Left lung (tissue), 14 donors: ENCODE measurements at places on chromosomes 11 and 22.
A peak's percentile ranks its signal among the peaks of the same experiment; 100 is the strongest.

- H3K27ac ChIP-seq: no peak overlapping the region
- no peaks in the 10 kb centered on the region for H3K27me3 ChIP-seq
- no peak overlapping the region for H3K4me3 ChIP-seq
- H3K4me1 ChIP-seq: no peaks in the 10 kb centered on the region
- H3K36me3 ChIP-seq: no peaks in the 10 kb centered on the region
- no peak for DNase-seq
Measured at GRCh38 chr11:132691848-132692550, 840.3 kb downstream of the OPCML start.

GRCh38 chr11:98455500-98456307 lies 565.0 kb upstream of the CNTN5 start:
- H3K4me3 ChIP-seq: no peak overlapping the region
- no peaks in the 10 kb centered on the region for H3K4me1 ChIP-seq

- H3K4me3 ChIP-seq: peak overlapping the region; percentile 93
- no peaks in the 10 kb centered on the region for H3K36me3 ChIP-seq
- H3K27ac ChIP-seq: peak overlapping the region; percentile 99
- peaks cover 31% of the 10 kb centered on the region for H3K4me1 ChIP-seq
- DNase-seq: peak; percentile 35
- no peaks in the 10 kb centered on the region for H3K27me3 ChIP-seq
Measured at GRCh38 chr11:124798991-124799347, 1.2 kb downstream of the MSANTD2 start.

DNA sequence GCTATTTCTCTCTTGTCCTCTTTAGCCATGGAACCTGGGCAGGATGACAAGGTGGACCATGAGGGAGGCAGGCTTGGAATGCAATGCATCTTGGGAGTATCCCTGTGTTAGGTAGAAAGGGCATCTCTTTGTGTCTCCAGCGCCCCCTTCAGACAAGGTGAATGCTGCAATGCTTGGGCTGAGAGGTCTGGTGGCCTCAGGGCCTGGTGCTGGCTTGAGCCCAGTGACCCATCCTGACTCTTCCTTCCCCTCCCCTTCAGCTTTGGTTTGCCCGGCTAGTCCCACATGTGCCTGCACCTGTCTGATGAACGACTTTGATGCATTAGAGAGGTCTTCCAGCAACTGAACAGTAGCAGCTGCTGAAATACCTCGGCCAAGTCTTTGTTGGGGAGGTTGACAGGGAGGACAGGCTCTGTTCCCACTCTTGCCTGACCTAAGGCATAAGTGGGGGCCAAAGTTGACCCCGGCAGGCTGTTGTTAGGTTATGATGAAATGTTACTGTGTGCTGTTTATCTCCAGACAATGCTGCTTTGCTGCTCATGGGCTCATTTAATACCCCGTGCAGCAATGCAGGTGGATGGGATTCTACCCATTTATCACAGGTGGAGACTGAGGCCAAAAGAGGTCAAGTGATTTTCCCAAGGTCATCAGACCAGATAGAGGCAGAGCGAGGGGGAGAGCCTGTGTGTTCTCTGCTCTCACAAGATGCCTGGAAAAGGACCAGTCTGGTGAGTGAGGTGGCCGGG lies 22.5 kb downstream of the MYO18B start:
- no peaks in the 10 kb centered on the region for H3K36me3 ChIP-seq
- no peak for DNase-seq

DNA sequence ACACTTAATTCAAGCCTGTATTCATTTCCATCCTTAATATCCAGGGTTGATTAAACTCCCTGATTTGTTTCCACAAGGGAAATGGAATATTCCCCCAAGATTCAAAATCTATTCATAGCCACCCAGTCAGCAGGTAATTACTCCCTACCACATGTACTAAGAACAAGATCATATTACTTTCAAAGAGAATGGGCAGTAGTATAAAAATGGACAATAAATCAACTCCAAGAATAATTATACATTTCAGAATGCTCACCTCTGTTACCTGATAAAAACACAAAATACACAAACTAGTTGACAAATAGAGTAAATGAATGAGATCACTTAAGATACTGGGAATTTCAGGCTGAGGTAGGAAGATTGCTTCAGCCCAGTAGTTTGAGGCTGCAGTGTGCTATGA lies 8.5 kb upstream of the FEZ1 start:
- no peaks in the 10 kb centered on the region for H3K27me3 ChIP-seq
- H3K36me3 ChIP-seq: no peaks in the 10 kb centered on the region
- no peak overlapping the region for H3K4me3 ChIP-seq
- no peak for DNase-seq

DNA sequence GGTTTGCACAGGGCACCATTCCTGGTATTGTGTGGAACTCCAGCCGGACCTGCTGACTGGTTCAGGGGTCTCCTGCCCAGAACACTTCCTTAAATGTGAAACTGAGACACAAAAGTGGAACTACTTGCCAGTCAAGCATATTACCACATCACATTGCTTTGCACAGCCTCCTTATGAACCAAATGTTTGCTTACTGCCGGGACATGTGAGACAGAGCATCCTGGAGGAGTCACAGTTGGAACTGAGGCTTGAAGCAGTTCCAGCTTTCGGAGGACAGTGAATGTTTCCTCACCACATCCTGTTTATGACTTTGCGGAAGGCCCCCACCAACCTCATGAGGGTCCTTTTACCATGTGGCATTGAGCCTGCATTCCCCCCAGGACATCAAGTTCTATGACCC lies 105.8 kb upstream of the ARHGAP42 start:
- no peaks in the 10 kb centered on the region for H3K27me3 ChIP-seq
- H3K27ac ChIP-seq: no peak overlapping the region
- peaks cover 6% of the 10 kb centered on the region for H3K4me1 ChIP-seq
- no peaks in the 10 kb centered on the region for H3K36me3 ChIP-seq

DNA sequence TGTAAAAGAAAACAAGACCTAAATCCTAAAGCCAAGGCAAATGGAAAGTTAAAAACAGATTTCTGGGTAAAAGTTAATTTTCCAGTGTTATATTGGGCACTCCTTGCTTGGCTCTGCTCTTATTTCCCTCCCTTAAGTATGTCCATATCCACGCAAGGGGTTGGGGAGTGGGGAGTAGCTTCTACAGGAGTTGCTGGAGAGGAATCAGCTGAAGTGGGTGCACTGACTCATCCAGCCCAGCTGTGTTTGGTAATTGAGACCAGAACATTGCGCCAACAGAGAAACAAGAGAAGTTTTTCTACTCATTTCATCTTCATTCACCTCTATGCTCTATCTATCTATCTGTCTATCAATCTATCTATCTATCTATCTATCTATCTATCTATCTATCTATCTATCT lies 298.4 kb upstream of the PDGFD start:
- H3K27me3 ChIP-seq: no peaks in the 10 kb centered on the region
- no peaks in the 10 kb centered on the region for H3K36me3 ChIP-seq
- DNase-seq: no peak

- H3K27ac ChIP-seq: no peak overlapping the region
- H3K27me3 ChIP-seq: no peaks in the 10 kb centered on the region
- no peak overlapping the region for H3K4me3 ChIP-seq
Measured at GRCh38 chr11:103924166-103925013, 112.0 kb upstream of the DDI1 start.

DNA sequence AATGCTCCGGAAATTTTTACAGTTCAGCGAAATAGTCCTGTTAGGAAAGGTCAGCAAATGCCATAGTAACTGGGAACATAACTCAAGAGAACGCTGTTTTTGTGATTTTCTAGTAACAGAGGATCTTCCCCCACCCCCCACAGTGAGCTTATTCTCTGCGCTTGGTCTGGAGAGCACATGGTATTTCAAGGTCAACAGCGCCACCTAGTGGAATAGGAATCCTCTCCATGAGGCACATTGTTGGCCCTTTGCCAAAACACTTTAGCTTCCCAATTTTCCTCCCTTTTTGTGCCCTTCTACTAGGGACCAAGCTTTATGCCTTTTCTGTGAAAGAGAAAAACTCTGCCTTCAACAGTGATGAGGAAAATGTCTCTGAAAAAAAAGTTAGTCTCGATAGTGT lies 13.2 kb upstream of the OR4C12 start:
- H3K4me1 ChIP-seq: no peaks in the 10 kb centered on the region
- H3K27ac ChIP-seq: no peak overlapping the region
- H3K27me3 ChIP-seq: no peaks in the 10 kb centered on the region
- H3K4me3 ChIP-seq: no peak overlapping the region
- DNase-seq: no peak

DNA sequence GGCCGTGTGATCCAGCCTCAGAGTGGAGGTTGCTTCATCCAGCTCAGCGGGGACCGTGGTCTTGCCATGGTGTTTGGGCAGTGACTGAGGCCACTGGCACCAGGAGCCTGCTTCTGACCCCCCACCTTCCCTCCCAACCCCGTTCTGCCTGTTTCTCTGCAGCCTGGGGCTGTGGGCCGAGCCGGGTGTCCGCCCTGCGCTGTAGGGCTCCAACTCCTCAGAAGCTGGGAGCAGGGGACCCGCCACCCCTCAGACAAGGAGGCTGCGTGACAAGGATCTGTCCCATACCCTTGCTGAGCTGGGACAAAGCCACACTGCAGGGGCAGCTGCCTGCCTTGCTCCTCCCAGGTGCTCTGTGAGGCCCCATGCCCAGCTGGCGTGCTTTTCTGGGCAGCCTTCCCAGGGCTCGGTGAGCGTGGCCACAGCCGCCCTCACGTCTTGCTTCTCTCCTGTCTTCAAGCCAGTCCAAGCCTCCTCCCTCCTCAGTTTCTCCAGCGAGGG lies 11.7 kb upstream of the ARFGAP3 start:
- H3K36me3 ChIP-seq: peaks cover 50% of the 10 kb centered on the region
- no peaks in the 10 kb centered on the region for H3K27me3 ChIP-seq
- no peak overlapping the region for H3K4me3 ChIP-seq
- DNase-seq: peak; percentile 86

GRCh38 chr11:30019481-30019880 lies 2.7 kb upstream of the KCNA4 start:
- H3K27me3 ChIP-seq: peaks cover 25% of the 10 kb centered on the region
- H3K4me3 ChIP-seq: no peak overlapping the region
- H3K27ac ChIP-seq: no peak overlapping the region
- DNase-seq: no peak
- H3K36me3 ChIP-seq: no peaks in the 10 kb centered on the region

DNA sequence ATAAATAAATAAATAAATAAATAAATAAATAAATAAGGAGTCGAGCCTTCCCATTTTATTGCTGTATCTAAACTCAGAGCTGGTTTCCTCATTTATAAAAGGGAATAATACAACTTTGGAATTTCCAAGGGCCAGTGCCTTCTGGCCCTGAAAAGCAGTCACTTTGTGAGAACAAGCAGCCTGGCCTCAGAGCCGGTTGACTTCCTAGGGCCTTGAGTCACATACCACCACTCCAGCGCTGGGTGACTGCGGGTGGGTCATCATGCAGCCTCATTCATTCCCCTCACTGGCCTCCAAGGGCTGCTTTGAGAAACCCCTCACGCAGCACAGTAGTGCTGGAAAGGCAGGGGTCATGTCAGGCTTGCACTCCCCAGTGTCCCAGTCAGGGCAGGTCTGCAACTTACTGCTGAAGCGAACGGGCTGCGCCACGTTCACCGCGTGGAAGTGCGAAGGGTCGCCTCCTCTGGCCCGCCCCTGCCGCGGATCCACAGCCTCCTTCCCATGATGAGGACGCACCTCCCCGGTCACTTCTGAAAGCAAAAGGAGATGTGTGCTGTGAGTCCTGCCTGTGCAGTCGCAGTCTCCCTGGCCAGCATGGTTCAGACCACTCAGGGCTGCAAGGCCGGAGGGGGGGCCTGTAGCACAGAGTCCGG lies 54.4 kb downstream of the DGCR2 start:
- H3K4me1 ChIP-seq: no peaks in the 10 kb centered on the region
- peaks cover 4% of the 10 kb centered on the region for H3K36me3 ChIP-seq
- H3K4me3 ChIP-seq: no peak overlapping the region
- no peak for DNase-seq

DNA sequence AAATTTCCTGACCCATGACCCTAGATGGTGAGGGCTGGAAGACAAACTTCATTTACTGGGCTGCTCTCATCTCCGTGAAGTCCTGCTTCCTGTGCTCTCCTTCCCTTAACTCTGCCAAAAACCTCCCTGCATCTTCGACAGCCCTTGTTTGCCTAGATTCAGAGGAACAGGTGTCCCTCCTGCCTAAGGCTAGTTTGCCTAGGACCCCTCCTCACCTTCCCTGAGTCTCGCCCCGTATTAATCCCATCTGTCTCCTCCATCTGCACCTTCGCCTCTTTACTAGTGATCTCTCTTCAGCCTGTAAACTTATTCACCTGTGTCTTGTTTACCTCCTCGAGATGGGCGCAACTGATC lies 33.1 kb downstream of the EIF3F start:
- no peak overlapping the region for H3K4me3 ChIP-seq
- H3K36me3 ChIP-seq: no peaks in the 10 kb centered on the region
- H3K4me1 ChIP-seq: peaks cover 3% of the 10 kb centered on the region
- H3K27me3 ChIP-seq: peaks cover 68% of the 10 kb centered on the region
- no peak overlapping the region for H3K27ac ChIP-seq

DNA sequence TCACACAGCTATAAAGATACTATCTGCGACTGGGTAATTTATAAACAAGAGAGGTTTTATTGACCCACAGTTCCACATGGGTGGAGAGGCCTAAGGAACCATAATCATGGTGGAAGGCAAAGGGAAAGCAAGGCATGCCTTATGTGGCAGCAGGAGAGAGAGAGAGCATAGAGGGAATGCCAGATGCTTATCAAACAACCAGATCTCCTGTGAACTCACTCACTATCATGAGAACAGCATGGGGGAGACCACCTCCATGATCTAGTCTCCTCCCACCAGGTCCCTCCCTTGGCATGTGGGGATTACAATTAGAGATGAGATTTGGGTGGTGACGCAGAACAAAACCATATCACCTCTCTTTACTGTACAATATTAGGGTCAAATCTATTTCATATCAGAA lies 1101.6 kb upstream of the RAG2 start:
- H3K27me3 ChIP-seq: no peaks in the 10 kb centered on the region
- no peaks in the 10 kb centered on the region for H3K36me3 ChIP-seq
- no peak overlapping the region for H3K27ac ChIP-seq
- no peak overlapping the region for H3K4me3 ChIP-seq
- no peak for DNase-seq

GRCh38 chr11:106999196-106999595 lies 19.1 kb downstream of the GUCY1A2 start:
- H3K36me3 ChIP-seq: no peaks in the 10 kb centered on the region
- no peak overlapping the region for H3K27ac ChIP-seq
- H3K27me3 ChIP-seq: no peaks in the 10 kb centered on the region
- H3K4me3 ChIP-seq: no peak overlapping the region
- DNase-seq: no peak

DNA sequence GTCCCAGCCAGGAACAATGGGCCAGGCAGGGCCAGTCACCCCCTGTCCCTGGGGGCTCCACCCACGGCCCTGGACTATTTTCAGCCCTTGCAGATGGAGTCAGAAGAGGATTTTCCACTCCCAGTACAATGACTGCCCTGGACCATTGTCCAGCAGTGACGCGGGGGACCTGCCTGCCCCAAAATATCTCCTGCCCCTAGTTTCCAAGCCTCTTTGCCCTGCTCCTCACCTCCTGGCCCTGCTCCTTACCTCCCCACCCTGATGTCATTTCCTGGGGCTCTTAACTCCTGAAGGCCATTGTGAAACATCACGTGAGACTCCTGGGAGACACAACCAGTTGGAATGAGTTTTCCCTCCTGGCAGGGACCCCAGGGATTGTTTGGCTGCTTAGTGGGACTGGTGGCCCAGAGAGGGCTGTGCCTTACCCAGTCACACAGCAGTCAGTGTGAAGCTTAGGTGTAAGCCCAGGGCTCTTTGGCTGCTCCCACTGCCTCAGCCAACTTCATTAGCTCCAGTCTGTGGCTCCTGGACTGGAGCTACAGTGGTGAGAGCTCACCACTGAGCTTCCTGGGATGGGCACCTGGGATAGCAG lies 22.2 kb downstream of the P2RY2 start:
- H3K4me3 ChIP-seq: no peak overlapping the region
- peak overlapping the region; percentile 21 for H3K27ac ChIP-seq
- no peaks in the 10 kb centered on the region for H3K36me3 ChIP-seq
- DNase-seq: no peak
- peaks cover 27% of the 10 kb centered on the region for H3K4me1 ChIP-seq

GRCh38 chr22:17578136-17578754 lies 14.9 kb downstream of the SLC25A18 start:
- no peaks in the 10 kb centered on the region for H3K4me1 ChIP-seq
- no peaks in the 10 kb centered on the region for H3K27me3 ChIP-seq
- H3K27ac ChIP-seq: no peak overlapping the region
- H3K4me3 ChIP-seq: no peak overlapping the region
